ENCODE measurements at places on chromosomes 2 and 18. TPM values are rescaled to one million over a fixed set of nuclear protein-coding genes. Genes with fewer than 3 reads are reported as not detected.

DNA sequence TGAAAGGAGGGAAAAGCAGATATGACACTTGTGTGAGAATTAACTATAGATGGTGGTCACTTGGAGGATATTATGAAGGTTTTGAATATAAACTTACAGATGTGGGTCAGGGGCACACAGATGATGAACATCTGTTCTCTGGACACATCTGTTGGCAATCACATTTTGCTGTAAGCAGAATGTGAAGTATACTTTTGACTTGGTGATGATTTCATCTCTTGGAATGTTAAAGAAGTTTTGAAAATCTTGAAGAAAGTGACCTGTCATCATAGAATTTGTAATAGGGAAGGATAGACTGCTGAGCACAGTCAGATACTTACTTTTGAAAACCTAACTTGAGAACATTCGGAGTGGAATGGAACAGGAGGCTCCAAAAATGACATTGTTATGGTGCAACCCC is 40.2 kb downstream of the PIKFYVE start:
- no peaks in the 10 kb centered on the region for H3K4me1 ChIP-seq
- H3K4me3 ChIP-seq = no peak overlapping the region
- peaks cover 33% of the 10 kb centered on the region for H3K36me3 ChIP-seq
- H3K27ac ChIP-seq = no peak overlapping the region
- no peak for DNase-seq

DNA sequence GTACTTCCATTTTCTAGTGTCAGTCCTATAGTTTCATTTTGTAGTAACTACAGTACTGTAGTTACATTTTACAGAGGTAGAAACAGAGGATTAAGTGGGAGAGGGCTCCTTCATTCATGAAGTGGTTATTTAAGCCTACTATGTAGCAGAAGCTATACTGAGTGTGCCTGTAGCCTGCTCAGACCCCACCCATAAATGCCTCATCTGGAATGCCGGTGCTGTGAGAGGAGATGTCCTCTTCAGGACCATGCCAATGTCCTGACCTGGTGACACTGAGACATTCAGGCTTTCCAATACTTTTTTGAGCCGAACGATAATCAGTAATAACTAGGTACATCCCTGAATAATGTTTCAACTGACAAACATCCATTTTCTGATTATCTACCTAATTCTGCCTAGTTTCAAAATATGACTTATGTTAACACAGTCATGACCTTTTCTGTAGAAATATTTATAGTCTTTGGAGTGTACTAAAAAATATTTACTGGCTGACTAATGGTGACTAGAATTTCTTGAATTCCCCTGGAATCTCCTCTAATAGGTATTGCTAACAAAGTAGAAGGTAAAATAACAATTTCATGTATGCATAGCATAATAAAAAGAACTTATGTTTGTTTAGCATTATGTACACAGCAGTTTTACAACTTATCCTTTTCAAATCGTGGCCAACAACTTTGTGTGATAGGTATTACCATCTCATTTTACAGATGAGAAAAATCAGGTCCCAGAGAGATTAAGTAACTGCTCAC is 10.2 kb upstream of the ARHGAP28 start:
- H3K4me3 ChIP-seq = peak overlapping the region; percentile 52
- H3K4me1 ChIP-seq = peaks cover 46% of the 10 kb centered on the region
- H3K36me3 ChIP-seq = no peaks in the 10 kb centered on the region
- peak; percentile 94 for DNase-seq

FBXO48 gene
- total RNA-seq = 0.52 TPM

DNA sequence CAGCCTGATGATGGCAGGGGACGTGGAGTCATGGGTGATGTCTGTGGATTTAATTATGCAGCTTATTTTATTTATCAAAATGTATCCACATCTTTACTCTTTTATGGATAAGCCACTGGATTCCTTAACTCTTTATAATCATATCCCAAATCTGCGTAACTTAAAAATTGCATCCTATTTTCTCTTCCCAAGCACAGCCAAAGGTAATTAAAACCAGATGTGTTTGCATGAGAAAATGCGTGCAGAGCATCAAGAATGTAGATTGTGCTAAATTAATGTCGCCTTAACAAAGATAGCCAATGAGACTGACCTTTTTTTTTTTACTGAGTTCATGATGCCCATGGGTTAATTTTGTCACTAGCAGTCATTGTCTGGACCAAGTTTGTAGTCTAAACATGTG is 10.0 kb downstream of the SH3RF3 start:
- no peaks in the 10 kb centered on the region for H3K27me3 ChIP-seq
- no peak overlapping the region for H3K4me3 ChIP-seq
- no peaks in the 10 kb centered on the region for H3K36me3 ChIP-seq
- H3K27ac ChIP-seq = no peak overlapping the region
- peaks cover 8% of the 10 kb centered on the region for H3K4me1 ChIP-seq

- H3K4me3 ChIP-seq = no peak overlapping the region
- peak overlapping the region; percentile 86 for H3K27ac ChIP-seq
- no peaks in the 10 kb centered on the region for H3K27me3 ChIP-seq
- H3K4me1 ChIP-seq = peaks cover 55% of the 10 kb centered on the region
- DNase-seq = peak; percentile 70
Measured at GRCh38 chr2:33240178-33240577, 236.3 kb upstream of the RASGRP3 start.

ATF2 gene
- total RNA-seq = 15.0 TPM

- no peaks in the 10 kb centered on the region for H3K27me3 ChIP-seq
- no peaks in the 10 kb centered on the region for H3K36me3 ChIP-seq
- no peak overlapping the region for H3K27ac ChIP-seq
- H3K4me3 ChIP-seq = no peak overlapping the region
- no peak for DNase-seq
Measured at GRCh38 chr2:38713338-38713737, 37.8 kb downstream of the SRSF7 start.

All from PC-3 (cell line).